ENCODE measurements at places on chromosomes 6 and 20. TPM values are rescaled to one million over a fixed set of nuclear protein-coding genes. Genes with fewer than 3 reads are reported as not detected.

The RSPH9 gene
- 2.8 TPM for polyA plus RNA-seq

The ASIP gene
- polyA plus RNA-seq: 3.3 TPM

DNA sequence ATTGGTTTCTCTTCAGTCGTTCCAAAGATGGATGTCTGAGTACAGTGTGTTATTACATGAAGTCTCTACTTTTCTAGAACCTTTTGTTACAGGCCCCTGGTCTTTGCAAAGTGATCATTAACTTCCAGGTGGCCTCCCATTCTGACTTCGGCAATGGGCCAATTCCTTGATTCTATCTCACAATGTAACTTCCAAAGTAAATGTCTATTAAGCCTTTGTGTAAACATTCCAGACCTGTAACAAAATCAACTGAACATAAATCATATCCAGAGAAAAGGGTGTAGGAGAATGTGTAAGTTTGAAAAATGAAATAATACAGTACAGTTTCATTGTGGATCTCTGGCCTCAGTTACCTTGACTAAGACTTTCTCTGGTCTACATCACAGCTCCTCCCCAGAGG is 187.8 kb upstream of the JAG1 start:
- H3K4me1 ChIP-seq: peaks cover 29% of the 10 kb centered on the region
- no peaks in the 10 kb centered on the region for H3K36me3 ChIP-seq
- no peaks in the 10 kb centered on the region for H3K27me3 ChIP-seq
- H3K27ac ChIP-seq: peak overlapping the region; percentile 28

- H3K36me3 ChIP-seq: no peaks in the 10 kb centered on the region
- peak; percentile 50 for DNase-seq
- H3K27ac ChIP-seq: no peak overlapping the region
- H3K4me3 ChIP-seq: no peak overlapping the region
- no peaks in the 10 kb centered on the region for H3K27me3 ChIP-seq
- peaks cover 6% of the 10 kb centered on the region for H3K4me1 ChIP-seq
These were observed 257.5 kb downstream of the ARID1B start for GRCh38 chr6:157034436-157035230.

GRCh38 chr6:31920811-31921210 is 6.7 kb upstream of the C2 start:
- no peak overlapping the region for H3K4me3 ChIP-seq
- no peaks in the 10 kb centered on the region for H3K27me3 ChIP-seq
- DNase-seq: no peak

DNA sequence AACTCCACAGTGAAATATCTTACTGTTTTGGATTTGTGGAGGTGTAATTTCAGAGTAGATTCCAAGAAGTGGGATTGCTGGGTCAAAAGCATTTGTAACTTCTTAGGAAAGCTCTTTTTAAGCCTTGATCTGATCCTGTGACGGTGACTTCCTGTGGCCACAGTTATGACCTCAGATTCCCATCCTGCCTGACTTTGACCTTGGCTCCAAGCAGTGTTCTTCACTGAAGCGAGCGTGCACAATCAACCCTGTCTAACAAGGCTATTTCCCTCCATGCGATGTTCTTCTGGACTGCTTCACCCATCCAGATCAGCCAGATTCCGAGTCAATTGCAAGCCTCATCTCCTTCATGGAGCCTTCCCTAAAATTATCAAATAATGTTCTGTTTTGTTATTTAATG is 102.5 kb upstream of the RNF24 start:
- no peaks in the 10 kb centered on the region for H3K4me1 ChIP-seq
- H3K4me3 ChIP-seq: no peak overlapping the region
- H3K36me3 ChIP-seq: no peaks in the 10 kb centered on the region
- DNase-seq: no peak
- no peaks in the 10 kb centered on the region for H3K27me3 ChIP-seq

DNA sequence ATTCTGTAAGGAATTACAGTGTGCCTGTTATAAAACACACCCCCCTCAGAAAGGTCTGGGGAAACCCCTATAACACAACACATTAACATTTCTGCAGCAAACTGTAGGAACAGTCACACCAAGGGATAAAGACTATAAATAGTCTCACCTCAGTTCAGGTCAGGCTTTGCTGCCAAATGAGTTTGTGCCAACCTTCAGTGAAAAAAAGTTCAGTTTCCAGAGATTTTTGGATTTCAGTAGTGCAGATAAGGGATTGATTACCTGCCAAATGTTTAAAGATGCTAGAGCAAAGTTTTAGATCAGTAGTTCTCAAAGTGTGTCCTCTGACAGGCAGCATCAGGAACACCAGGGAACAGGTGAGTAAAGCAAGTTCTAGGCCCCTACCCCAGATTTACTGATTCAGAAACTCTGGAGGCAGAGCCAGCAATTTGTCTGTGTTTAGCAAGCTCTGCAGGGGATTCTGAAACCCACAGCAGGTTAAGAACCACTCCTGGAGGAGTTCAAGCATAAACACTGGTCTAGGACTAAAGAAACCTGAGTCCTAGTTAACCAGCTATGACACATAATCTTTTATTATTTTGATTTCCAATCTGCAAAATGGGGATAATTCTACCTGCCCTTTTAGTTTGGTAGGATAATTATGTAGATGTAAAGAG is 111.0 kb downstream of the RCAN2 start:
- no peaks in the 10 kb centered on the region for H3K36me3 ChIP-seq
- DNase-seq: no peak
- H3K4me1 ChIP-seq: peaks cover 8% of the 10 kb centered on the region
- no peak overlapping the region for H3K4me3 ChIP-seq
- no peak overlapping the region for H3K27ac ChIP-seq

The TRIM15 gene
- 1.2 TPM for polyA plus RNA-seq

The METTL24 gene
- polyA plus RNA-seq: 2.2 TPM

GRCh38 chr6:119497988-119498727 is 148.6 kb upstream of the MAN1A1 start:
- H3K4me3 ChIP-seq: no peak overlapping the region
- H3K27me3 ChIP-seq: no peaks in the 10 kb centered on the region
- no peak overlapping the region for H3K27ac ChIP-seq
- no peaks in the 10 kb centered on the region for H3K36me3 ChIP-seq
- DNase-seq: no peak

The SPATA25 gene
- polyA plus RNA-seq: 1.4 TPM

DNA sequence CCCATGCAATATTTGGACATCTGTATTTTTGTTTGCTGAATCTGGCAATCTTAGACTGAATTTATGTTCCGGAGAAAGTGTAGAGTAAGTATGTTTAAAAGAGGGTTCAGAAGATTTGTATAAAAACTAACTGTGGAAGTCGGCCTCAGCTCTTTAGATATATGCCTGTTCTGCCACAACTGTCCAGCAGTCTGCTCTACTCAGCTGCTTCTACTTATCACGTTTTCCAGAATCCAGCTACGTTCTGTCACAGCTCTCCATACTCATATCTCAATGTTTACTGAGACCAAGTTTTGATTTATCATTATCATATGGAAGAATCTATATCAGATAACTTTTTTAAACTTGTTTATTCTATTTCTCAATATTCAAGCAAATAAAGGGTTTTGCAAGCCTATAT is 721.3 kb downstream of the EYS start:
- no peak for DNase-seq
- no peaks in the 10 kb centered on the region for H3K4me1 ChIP-seq
- no peaks in the 10 kb centered on the region for H3K36me3 ChIP-seq
- H3K27ac ChIP-seq: no peak overlapping the region
- no peak overlapping the region for H3K4me3 ChIP-seq
- no peaks in the 10 kb centered on the region for H3K27me3 ChIP-seq

DNA sequence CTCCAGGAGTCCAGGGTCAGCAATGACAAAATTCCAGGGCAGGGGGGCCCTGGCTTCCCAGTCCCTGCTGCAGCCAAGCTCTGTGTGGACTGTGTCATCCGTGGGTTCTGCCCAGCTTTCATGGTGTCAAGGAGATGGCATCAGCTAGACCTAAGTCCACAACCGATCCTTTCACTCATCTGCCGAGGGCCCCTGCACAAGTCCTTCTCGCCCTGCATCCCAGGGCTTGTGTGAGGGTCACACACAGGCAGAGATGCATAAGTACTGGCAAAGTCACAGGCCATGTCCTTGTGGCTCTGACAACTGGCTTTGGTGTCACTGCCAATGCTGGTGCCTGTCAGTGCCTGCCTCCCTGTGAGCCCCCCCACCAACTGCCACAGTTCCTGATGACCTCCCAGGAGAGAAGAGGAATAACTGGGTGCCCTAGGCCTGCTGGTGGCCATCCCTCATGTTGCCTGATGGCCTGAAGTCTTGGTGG is 181.4 kb upstream of the CST7 start:
- peak overlapping the region; percentile 63 for H3K27ac ChIP-seq
- no peak overlapping the region for H3K4me3 ChIP-seq
- DNase-seq: no peak

DNA sequence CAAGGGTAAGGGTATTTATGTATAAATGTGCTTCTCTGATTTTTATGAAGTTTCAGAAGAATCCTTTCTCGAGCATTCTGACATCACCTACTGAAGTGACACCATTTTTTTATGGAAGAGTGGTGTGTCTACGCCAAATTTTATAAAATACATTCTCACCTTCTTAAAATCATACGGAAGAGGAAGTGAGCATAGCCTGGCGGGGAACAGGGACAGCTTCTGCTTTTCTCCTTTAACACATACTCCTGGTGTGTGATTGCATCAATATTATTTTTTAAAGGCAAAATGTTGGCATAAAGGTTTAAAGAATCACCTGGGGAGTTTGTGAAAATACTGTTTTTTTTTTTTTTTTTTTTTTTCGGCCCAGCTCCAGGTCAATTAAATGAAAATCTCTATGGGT is 733.6 kb upstream of the MAN1A1 start:
- no peak overlapping the region for H3K27ac ChIP-seq
- no peak overlapping the region for H3K4me3 ChIP-seq
- no peaks in the 10 kb centered on the region for H3K27me3 ChIP-seq
- H3K4me1 ChIP-seq: no peaks in the 10 kb centered on the region
- no peaks in the 10 kb centered on the region for H3K36me3 ChIP-seq

DNA sequence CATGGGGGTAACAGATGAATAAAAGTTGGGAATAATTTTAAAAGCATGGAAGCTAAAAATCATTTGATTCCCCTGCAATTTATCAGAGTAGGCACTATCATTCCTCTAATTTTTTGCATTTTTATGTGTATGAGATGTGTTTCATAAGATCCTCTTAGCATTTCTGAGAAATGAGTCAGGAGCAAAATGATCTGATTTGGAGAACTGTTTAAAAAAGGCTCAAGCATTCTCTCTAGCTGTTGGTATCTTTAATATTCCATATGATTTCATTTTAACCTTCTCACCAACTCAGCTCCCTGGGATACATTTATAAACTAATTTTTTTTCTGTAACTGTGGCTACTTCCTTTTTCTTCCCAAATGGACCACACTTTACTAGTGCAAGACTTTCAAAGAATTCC is 60.9 kb downstream of the MCHR2 start:
- H3K4me3 ChIP-seq: no peak overlapping the region
- no peak for DNase-seq
- H3K27me3 ChIP-seq: no peaks in the 10 kb centered on the region
- no peak overlapping the region for H3K27ac ChIP-seq

- no peaks in the 10 kb centered on the region for H3K27me3 ChIP-seq
- H3K27ac ChIP-seq: no peak overlapping the region
- no peak overlapping the region for H3K4me3 ChIP-seq
- H3K4me1 ChIP-seq: no peaks in the 10 kb centered on the region
These were observed 284.5 kb downstream of the PRKN start for GRCh38 chr6:162443101-162443500.

DNA sequence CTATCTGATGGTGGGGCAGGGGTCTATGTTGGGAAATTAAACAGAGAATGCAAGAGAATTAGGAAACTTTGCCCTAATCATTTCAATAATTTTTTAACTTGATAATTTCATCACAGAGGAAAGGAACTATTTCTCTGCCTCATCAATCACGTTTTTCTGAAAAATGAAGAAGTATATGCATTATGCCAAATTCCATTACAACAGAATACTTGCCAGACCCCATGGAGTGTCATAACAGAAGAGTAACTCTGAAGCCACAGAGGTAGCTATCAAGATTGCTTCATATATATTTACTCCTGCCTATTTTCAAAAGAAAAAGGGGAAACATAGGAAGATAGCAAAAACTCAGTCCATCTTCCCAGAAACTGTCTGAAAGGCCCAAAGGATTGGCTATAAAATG is 5.7 kb upstream of the USP49 start:
- no peak overlapping the region for H3K4me3 ChIP-seq
- DNase-seq: no peak
- H3K27ac ChIP-seq: no peak overlapping the region
- no peaks in the 10 kb centered on the region for H3K27me3 ChIP-seq
- no peaks in the 10 kb centered on the region for H3K36me3 ChIP-seq
- peaks cover 8% of the 10 kb centered on the region for H3K4me1 ChIP-seq

GRCh38 chr20:50715694-50716093 is 15.7 kb upstream of the PARD6B start:
- DNase-seq: no peak
- no peaks in the 10 kb centered on the region for H3K27me3 ChIP-seq
- H3K4me3 ChIP-seq: no peak overlapping the region
- no peak overlapping the region for H3K27ac ChIP-seq
- H3K4me1 ChIP-seq: peaks cover 3% of the 10 kb centered on the region

DNA sequence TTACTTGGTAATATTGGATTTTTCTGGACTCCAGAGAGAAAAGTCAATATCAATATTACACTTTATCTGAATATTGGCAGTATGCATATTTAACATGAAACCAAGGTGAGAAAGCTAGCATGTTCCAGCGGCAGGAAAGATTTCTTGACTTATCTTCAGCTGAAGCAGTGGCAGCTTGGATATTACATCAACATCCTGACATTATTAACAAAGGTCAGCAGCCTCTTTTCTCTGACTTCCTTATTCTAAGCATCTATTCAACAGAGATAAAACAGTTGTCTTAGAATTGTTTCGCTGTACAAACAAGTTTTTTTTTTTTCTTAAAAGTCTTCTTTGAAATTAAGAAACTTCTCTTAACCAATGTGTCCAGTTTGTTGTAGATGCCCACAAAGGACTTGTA is 11.8 kb downstream of the DCBLD1 start:
- DNase-seq: no peak
- no peaks in the 10 kb centered on the region for H3K27me3 ChIP-seq
- H3K4me1 ChIP-seq: peaks cover 21% of the 10 kb centered on the region
- H3K4me3 ChIP-seq: no peak overlapping the region
- no peaks in the 10 kb centered on the region for H3K36me3 ChIP-seq

The ATG5 gene
- polyA plus RNA-seq: 35.1 TPM
